ENCODE measurements at places on chromosomes 1 and 21. TPM values are rescaled to one million over a fixed set of nuclear protein-coding genes. Genes with fewer than 3 reads are reported as not detected.

- no peak for DNase-seq
Measured at GRCh38 chr1:107698161-107698560, 266.8 kb downstream of the VAV3 start.

- DNase-seq, result peak; percentile 29
Measured at GRCh38 chr1:54325703-54326461, 80.3 kb downstream of the SSBP3 start.

GRCh38 chr1:102772831-102773230, 335.5 kb downstream of the COL11A1 start:
- DNase-seq, result no peak

- DNase-seq, result no peak
Measured at GRCh38 chr1:230540421-230541155, 101.7 kb upstream of the COG2 start.

ZBTB8B gene
- total RNA-seq, result 1.4 TPM

DNAI4 gene
- 1.6 TPM for total RNA-seq

GRCh38 chr1:184590163-184590750, 164.4 kb downstream of the EDEM3 start:
- DNase-seq, result no peak

GRCh38 chr1:156122519-156123355, 8.2 kb downstream of the LMNA start:
- peak; percentile 52 for DNase-seq

PLA2G2C gene
- 0.04 TPM for total RNA-seq

- no peak for DNase-seq
Measured at GRCh38 chr1:88300752-88301263, 383.3 kb upstream of the PKN2 start.

GRCh38 chr1:217135987-217136894, 413.0 kb upstream of the ESRRG start:
- DNase-seq, result peak; percentile 66

- DNase-seq, result peak; percentile 78
Measured at GRCh38 chr21:44574457-44575306, 1.2 kb downstream of the KRTAP10-4 start.

- no peak for DNase-seq
Measured at GRCh38 chr1:97417661-97418060, 503.2 kb downstream of the DPYD start.

GRCh38 chr1:89692601-89693521, 59.9 kb downstream of the LRRC8C start:
- DNase-seq, result no peak

MRPL39 gene
- total RNA-seq, result 69.5 TPM

- DNase-seq, result peak; percentile 27
Measured at GRCh38 chr21:42694751-42695696, 41.6 kb downstream of the PDE9A start.

MYBPH gene
- not detected for total RNA-seq

DNA sequence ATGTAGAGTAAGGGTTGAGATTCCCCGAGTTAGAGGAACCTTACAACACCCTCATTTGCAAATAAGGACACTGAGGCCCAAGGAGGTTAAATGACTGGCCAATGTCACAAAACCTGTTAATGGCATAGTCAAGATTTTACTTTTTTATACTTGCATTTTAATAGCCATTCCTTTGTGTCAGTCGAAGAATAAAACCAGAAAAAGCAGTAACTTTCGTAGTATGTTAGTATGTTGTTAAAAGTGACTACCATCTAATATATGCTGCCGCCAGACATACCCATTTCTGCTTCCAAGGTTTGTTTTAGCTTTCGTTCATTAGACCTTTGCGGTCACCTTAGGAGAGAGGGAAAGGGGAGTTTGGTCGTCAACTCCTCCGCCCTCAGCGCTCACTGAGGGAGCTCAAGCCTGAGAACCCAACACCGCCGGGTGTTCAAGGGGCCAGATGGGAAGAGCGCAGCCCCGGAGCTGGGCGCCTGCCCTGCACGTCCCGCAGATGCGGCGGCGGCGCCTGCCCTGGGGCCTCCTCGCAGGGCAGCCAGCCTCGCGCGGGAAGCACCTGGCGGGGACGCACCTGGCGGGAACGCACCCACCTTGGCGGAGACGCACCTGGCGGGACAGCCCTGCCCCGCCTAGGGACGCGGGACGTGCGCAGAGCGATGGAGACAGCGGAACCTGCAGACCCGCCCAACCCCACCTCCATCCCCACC, 466 bp downstream of the VPS26C start:
- no peak for DNase-seq

DNA sequence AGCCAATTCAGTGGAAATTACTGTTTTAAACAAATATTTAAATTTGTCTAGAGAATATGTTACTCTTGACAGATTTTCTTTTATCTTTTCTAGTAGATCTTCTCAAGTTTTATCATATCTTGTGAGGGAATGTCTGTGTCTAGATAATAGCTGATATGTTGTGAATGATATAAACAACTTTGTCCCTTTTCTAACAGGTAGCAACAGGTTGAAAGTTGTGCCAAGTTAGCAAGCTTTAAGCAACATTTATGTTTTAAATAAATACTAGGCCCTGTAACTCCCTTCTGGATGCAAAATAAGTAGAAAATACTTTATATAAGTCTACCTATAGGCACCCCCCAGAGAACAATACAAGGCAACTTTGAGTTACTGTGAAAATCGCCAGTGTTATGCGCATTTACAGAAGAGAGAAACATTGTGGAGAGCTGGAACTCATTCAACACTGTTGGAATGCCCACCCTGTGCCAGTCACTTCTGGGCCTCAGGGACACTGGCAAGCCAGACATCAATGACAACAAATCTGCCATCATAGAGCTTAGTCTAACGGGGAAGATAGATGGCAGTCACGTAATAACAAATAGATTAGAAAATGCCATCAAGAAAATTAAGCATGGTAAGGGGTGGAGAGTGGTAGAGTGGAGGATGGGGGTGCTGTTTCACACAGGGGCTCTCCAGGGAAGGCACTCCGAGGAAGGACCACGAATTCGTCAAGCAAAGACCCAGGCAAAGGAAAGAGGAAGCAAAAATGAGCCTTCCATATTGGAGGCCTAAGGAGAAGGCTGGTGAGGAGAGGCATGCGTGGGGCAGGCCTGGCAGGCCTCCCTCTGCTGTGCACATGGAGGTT, 4.4 kb downstream of the MAP3K21 start:
- no peak for DNase-seq

ZNF593OS gene
- not detected for total RNA-seq

PODN gene
- not detected for total RNA-seq

DNA sequence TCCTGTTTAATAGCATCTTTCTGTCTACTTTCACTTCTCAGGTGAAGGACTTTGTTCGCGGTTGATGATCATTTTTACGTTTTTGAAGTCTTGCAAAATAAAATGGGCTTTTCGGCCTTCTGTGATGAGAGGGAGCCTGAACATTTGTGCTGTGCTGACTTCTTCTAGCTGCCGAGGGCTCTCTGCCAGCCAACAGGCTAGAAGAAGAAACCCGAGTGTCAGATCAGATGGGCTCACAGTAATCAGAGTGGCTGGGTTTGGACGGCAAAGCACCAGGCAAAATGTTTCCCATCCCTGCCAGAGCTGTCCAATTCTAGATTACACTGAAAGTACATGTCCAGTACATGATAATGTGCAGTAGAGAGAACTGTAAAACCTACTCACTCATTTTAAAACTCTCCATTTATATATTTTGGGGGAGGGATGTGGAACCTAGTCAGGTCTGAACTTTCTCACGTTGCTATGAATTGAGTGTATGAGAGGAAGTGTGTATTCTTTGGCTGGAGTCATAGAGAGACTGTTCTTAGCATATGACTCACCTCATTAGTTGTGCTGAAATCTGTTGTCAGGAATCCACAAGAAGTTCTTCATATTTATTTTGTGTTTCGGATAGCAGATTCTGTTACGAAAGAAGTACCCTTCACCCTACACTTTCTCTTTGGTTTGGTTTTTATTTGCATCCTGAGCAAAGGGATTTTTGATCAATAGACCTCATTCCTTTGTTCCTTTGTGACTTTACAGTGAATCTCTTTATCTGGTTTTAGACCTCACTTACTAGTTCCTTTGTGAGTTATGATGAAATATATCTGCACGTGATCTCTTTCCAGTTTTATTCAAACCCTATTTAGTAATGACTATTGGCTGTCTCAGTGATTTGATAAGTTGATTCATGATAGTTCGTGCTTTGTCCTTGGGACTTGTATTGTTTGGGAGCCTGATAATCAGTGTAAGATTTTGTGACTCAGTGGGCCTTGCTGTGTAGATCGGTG, 4.8 kb downstream of the ATP1A1 start:
- no peak for DNase-seq

- no peak for DNase-seq
Measured at GRCh38 chr1:111480674-111481073, 6.9 kb downstream of the C1orf162 start.

CRYAA gene
- not detected for total RNA-seq

SLFNL1 gene
- not detected for total RNA-seq

DNA sequence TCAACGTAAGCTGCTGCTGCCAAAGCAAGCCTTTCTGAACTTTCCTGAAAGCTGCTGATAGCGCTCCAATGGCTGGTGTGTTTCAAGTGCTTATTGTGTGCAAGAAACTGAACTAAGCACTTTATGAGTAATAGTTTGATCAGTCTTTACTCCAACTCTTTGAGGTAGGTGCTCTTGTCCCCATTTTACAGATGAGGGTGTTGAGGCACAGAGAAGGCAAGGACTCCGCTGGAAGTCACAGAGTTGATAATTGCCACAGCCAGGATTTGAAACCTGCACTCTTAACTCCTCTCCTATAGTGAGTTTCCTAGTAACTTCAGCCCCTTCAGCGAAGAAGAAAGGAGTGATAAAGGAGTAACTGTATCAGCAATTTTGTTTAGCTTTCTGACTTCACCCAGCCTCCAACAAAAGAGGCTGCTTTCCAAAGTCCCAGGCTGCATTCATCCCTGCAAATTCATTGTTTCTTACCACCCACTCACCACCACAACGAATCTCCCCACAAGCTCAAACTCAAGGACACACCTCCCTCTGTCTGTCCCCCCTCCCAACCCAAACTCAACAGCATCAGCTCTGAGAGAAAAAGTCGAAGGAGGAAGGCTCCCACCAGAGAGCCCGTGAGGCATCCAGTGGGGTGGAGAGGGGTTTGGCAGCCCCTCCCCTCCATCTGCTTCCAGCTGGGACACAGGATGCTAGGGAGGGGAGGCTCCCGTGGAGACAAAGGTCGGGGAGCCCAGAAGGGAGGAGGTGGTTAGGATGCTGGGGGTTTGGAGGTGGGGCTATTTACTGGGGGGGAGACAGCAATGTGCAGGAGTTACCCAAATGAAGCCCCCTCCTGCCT, 139.6 kb downstream of the NAV1 start:
- DNase-seq, result peak; percentile 85

DNA sequence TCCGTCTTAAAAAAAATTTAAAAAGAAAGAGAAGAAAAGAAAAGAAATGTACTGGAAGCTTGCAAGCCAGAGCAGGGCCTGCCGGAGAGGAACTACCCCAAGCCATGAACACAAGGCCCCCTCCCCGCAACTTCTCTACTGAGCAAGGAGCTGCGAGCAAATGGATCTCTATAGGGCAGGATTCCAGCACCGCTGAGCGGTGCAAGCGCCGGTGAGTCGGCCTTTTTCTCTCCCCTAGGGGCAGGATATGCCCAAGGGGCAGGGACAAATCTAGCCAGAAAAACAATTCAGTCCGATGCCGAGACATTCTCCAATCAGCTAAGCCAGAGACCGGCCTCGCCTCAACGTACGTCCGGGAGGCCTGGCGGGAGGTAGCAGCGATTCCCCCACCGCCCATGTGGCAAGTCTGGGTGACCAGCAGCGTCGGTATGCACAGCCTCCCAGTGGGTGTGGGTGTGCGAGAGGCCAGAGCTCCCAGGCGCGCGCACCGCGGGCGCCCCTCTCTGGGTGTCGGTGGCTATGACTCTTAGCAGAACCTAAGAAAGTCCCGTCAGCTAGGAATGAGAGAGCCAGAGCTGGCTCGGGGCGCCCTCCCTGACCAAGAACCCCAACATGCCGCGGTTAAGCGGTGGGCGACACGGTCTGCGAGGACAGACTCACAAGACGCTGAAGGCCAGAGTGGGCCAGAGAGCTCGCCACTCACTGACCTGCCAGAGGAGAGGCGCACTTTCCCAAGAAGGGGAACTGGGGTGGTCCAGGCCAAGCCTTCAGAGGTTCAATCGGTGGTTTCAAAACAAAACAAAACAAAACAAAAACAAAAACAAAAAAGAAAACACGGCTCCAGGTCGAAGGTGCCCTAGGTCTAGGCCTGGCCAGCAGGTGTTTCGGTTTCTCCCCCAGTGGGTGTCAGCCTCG, 1.9 kb downstream of the CSMD2 start:
- peak; percentile 87 for DNase-seq

All from H7 (cell line).